ENCODE measurements at places on chromosomes 13 and 19.

DNA sequence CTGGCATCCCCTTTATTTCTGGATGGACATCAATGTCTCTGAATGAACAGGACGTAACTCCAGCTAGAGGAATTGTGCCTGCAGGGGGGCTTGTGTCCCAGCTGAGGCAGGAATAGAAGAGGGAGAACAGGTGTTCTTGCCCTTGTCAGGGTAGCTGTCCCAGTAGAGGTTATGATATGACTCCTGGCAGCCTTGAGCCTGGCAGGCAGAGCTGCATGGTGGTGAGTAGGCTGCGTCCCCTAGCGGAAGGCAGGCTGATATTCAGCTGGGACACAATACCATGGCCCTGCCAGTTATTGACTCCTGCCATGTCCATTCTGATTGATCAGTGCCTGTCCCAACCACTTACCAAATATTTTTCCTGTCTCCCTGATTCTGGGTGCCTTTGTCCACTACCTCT lies 197.2 kb downstream of the RAP2A start:
- no peak overlapping the region for H3K4me3 ChIP-seq
- no peak for DNase-seq
- no peaks in the 10 kb centered on the region for H3K27me3 ChIP-seq

DNA sequence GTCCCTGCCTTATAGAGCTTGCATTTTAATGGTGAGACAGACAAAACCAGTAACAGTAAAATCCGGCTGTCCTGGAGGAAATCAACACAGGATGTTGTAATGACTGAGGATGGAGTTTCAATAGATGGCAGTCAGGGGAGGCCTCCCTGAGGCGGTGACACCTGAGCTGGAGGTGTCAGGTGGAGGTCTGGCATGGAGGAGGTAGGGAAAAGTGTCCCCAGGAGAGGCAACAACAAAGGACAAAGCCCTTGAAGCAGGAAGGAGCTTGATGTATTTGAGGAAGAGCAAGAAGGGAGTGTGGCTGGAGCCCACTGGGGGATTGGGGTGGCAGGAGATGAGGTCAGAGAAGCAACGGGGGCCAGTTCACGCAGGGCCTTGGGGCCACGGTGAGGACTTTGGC lies 7.8 kb downstream of the GRIN2D start:
- no peaks in the 10 kb centered on the region for H3K36me3 ChIP-seq
- H3K27me3 ChIP-seq: no peaks in the 10 kb centered on the region
- H3K4me1 ChIP-seq: peaks cover 12% of the 10 kb centered on the region
- no peak overlapping the region for H3K27ac ChIP-seq
- no peak overlapping the region for H3K4me3 ChIP-seq

- no peak for DNase-seq
- H3K4me1 ChIP-seq: no peaks in the 10 kb centered on the region
- H3K36me3 ChIP-seq: no peaks in the 10 kb centered on the region
- H3K27ac ChIP-seq: no peak overlapping the region
These were observed 16.5 kb downstream of the DGKH start for GRCh38 chr13:42064966-42065365.

DNA sequence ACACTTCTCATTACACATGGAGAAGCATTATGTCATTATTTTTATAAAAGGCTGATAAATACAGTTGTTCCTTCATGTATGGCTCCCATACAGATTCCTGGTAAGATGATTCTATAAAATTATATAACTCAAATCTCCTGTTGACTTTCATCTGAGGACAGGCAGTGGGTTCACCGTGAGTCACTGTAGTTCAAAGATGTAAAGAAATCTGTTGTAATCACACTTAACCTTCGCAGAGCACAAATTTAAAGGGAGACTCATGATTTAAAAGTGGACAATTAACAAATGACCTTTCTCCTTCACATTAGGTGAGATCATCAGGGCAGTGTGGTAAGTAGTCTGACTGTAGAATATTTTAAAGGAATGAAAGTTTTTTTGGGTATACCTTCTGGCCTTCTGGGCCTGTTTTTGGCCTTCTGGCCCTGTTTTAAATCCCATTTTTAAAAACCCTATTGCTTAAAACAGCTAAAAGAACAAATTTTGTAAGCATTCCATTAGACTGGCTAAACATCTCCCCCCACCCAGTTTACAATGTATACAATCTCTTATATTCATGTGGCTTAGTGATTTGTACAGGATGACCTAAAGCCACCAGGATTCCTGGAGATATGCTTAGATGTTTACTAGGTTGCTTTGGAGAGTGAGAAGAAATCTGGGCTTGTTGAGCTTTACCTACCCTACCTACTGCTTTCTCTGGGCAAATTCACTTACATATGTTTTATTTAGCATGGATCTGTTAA lies 171.2 kb downstream of the ITGBL1 start:
- peak overlapping the region; percentile 18 for H3K4me3 ChIP-seq
- no peak for DNase-seq
- H3K27me3 ChIP-seq: no peaks in the 10 kb centered on the region
- H3K4me1 ChIP-seq: peaks cover 33% of the 10 kb centered on the region

DNA sequence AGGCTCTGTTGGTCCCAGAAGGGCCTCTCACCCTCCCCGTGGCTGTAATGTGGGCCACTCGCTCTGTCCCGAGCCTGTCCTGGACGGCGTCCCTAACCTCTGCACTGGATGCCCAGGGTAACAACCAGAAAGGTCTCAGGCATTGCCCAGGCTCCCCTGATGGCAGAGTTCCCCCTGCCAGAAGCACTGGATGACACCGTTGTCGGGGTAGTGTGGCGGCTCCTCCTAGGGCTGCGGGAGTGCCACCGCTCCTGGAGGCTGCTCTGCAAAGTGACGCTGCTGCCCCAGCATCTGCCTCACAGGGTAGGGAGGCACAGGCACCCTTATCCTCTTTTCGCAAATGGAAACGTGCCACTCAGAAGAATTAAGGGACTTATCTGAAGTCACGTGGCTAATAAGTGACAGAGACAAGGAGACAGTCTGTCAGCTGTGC lies 32.0 kb downstream of the MPHOSPH8 start:
- no peaks in the 10 kb centered on the region for H3K4me1 ChIP-seq
- no peak overlapping the region for H3K27ac ChIP-seq
- no peak for DNase-seq
- H3K27me3 ChIP-seq: no peaks in the 10 kb centered on the region
- H3K4me3 ChIP-seq: no peak overlapping the region
- peaks cover 93% of the 10 kb centered on the region for H3K36me3 ChIP-seq

GRCh38 chr13:28248080-28248479 lies 109.7 kb downstream of the PAN3 start:
- H3K36me3 ChIP-seq: peaks cover 9% of the 10 kb centered on the region
- no peaks in the 10 kb centered on the region for H3K27me3 ChIP-seq
- H3K4me1 ChIP-seq: no peaks in the 10 kb centered on the region
- no peak overlapping the region for H3K4me3 ChIP-seq
- H3K27ac ChIP-seq: no peak overlapping the region

GRCh38 chr19:56066152-56067023 lies 54.7 kb downstream of the ZNF787 start:
- no peaks in the 10 kb centered on the region for H3K36me3 ChIP-seq
- H3K27ac ChIP-seq: no peak overlapping the region
- no peaks in the 10 kb centered on the region for H3K27me3 ChIP-seq
- peak; percentile 62 for DNase-seq

GRCh38 chr19:3855320-3855719 lies 13.5 kb downstream of the ZFR2 start:
- H3K36me3 ChIP-seq: no peaks in the 10 kb centered on the region
- no peaks in the 10 kb centered on the region for H3K27me3 ChIP-seq
- no peak overlapping the region for H3K4me3 ChIP-seq
- no peak overlapping the region for H3K27ac ChIP-seq
- H3K4me1 ChIP-seq: no peaks in the 10 kb centered on the region

DNA sequence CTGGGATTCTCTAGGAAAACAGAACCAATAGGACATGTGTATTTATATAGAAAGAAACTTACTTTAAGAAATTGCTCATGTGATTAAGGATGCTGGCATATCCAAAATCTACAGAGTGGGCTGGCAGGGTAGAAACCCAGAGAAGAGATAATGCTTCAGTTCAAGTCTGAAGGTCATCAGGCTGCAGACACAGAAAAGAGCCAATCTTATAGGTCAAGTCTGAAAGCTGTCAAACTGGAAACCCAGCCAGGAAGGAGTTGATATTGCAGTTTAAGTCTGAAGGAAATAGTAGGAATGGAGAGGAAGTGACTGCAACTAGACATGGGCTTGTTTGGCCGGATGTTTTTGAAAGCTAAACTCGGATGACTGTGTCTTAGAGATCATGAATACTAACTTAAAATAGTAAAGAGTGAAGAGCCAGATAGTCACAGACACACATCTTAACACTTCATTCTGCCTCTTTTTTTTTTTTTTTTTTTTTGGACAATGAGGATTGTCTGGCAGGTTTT lies 125.3 kb upstream of the GPC6 start:
- no peak for DNase-seq
- no peak overlapping the region for H3K4me3 ChIP-seq
- no peaks in the 10 kb centered on the region for H3K27me3 ChIP-seq
- no peak overlapping the region for H3K27ac ChIP-seq
- no peaks in the 10 kb centered on the region for H3K4me1 ChIP-seq
- no peaks in the 10 kb centered on the region for H3K36me3 ChIP-seq

GRCh38 chr13:97621025-97621424 lies 187.1 kb downstream of the RAP2A start:
- H3K27me3 ChIP-seq: no peaks in the 10 kb centered on the region
- no peak for DNase-seq
- H3K4me3 ChIP-seq: no peak overlapping the region

- H3K4me1 ChIP-seq: no peaks in the 10 kb centered on the region
- no peak for DNase-seq
- H3K36me3 ChIP-seq: no peaks in the 10 kb centered on the region
- H3K27ac ChIP-seq: no peak overlapping the region
- H3K4me3 ChIP-seq: no peak overlapping the region
These were observed 10.4 kb downstream of the ZNF93 start for GRCh38 chr19:19911150-19911549.

- H3K27me3 ChIP-seq: no peaks in the 10 kb centered on the region
- H3K36me3 ChIP-seq: peaks cover 4% of the 10 kb centered on the region
- H3K27ac ChIP-seq: no peak overlapping the region
- no peak overlapping the region for H3K4me3 ChIP-seq
- H3K4me1 ChIP-seq: no peaks in the 10 kb centered on the region
These were observed 17.7 kb downstream of the ZNF763 start for GRCh38 chr19:11982526-11982925.

DNA sequence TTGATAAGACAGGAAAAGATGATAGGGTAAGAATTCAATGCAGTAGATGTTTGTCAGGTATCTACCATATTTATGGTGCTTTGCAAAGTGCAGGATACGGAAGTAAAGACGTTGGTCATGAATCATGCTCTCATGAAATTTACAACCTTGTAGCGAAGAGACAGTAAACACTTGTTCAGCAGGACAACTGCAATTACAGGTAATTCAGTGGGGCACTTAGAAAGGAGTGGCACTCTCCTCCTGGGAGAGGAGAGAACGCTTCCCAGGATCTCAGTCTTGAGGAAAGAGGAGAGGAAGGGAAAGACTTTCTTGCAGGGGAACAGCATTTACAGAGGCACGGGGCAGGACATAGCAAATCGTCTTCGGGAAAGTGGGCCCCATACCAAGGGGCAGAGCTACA lies 46.4 kb downstream of the SOX1 start:
- no peak for DNase-seq
- H3K36me3 ChIP-seq: no peaks in the 10 kb centered on the region
- H3K4me1 ChIP-seq: no peaks in the 10 kb centered on the region
- H3K27ac ChIP-seq: no peak overlapping the region

DNA sequence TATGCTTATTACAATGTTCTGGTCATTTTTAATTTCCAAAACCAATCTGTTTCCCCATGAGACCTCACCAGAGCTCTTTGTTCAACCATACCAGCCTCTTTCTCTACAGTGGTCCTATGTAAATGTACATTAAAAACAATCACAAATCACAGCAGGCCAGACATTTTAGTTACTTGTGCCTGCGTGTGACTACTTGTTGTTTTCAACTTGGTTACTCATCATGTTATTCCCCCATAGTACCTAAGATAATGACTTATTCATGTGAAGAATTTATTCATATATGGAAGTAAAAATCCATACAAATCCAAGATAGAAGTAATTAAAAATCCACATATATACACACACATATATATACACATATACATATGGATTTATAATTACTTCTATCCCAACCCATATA lies 379.6 kb downstream of the SLITRK6 start:
- no peak for DNase-seq
- H3K36me3 ChIP-seq: no peaks in the 10 kb centered on the region
- no peak overlapping the region for H3K4me3 ChIP-seq
- no peak overlapping the region for H3K27ac ChIP-seq
- no peaks in the 10 kb centered on the region for H3K27me3 ChIP-seq

- no peaks in the 10 kb centered on the region for H3K27me3 ChIP-seq
- DNase-seq: no peak
- no peak overlapping the region for H3K4me3 ChIP-seq
- H3K36me3 ChIP-seq: no peaks in the 10 kb centered on the region
These were observed 28.7 kb downstream of the STK24 start for GRCh38 chr13:98548230-98548629.

DNA sequence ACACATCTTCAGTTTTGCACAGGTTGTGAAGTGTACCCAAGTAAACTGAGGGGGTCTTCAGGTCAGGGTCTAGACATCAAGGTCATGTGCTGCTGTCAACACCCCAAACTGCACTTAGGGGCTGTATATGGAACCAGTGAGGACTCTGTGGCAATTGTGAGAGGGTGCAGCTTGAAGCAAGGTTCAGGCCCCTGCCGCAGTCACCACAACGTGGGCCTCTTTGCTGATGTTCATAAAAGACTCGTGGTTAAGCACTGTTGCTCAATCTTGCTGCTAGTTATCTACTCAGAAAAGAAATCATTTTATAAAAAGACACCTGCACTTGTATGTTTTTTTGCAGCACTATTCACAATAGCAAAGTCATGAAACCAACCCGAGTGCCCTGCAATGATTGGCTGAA lies 907.4 kb downstream of the UQCRFS1 start:
- no peaks in the 10 kb centered on the region for H3K4me1 ChIP-seq
- H3K27me3 ChIP-seq: no peaks in the 10 kb centered on the region
- no peak overlapping the region for H3K27ac ChIP-seq
- no peaks in the 10 kb centered on the region for H3K36me3 ChIP-seq
- no peak overlapping the region for H3K4me3 ChIP-seq

Measured in naive thymus-derived CD4-positive, alpha-beta T cell (primary cell).